Stimulated activated CD8-positive, alpha-beta memory T cell treated with anti-CD3 and anti-CD28 coated beads, Interleukin-4, amount 100 ng/mL, for 24 hours (primary cell): ENCODE measurements at places on chromosomes 6 and 20.

GRCh38 chr6:37188962-37189510 is 19.1 kb downstream of the PIM1 start:
- no peak for DNase-seq

- no peak for DNase-seq
Observed at GRCh38 chr20:57252559-57253162, 13.8 kb downstream of the BMP7 start.

- DNase-seq = no peak
Observed at GRCh38 chr6:84526631-84527030, 237.8 kb downstream of the TBX18 start.

DNA sequence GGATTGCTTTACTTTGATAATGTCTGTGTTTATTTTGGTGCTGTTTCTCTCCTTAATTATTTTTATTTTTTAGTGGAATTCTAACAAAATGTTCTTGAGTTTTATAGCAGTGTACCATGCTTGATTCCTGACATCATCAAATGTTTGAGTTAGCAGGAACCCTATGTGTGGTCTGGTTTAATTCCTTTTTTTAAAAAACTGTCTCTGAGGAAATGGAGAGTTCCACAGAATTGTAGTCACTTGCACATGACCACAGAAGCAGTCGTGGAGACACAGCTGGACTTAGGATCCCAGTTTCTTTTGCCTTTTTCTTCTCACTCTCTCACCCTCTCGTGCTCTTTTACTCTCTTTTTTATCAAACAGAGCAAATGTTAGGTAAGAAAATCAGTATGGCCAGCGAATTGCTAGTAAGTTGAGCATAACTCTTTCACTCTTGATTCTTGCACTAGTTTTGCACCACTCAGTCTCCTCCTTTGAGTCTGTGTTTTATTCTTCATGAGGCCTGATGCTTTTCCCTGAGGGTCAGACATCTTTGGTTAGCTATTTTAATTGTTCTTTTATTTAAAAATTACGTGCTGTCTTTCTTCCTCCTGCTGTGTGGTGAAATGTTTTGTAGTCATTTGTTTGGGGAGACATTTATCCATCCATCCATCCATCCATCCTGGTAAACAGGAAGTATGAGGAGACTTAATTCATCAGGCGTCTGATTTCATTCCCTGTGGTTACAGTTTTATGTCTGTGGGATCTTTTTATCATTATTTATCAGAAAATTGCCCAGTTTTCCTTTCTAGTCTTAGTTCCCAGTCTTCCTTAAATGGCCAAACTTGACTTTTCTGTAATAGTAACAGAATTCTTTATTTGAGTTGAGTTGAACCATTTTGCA is 83.0 kb downstream of the SCAF8 start:
- DNase-seq = no peak

DNA sequence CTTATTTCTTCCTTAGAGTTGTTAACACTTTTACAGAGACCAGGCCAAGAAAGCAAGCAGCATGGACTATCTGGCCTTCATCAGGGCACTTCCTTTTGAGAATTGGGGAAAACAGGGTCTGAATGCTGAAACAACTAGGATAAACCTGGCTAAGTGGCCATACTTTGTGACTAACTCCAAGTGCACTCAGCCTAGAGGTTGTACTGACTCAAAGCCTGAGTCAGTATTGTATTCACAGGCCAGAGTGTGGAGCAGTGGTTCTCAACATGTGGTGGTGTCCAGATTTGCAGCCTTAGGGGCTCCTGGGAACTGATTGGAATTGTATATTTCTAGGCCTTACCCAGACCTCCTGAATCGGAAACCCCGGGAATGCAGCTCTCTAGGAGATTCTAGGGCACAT is 20.1 kb downstream of the SEC23B start:
- DNase-seq = no peak

DNA sequence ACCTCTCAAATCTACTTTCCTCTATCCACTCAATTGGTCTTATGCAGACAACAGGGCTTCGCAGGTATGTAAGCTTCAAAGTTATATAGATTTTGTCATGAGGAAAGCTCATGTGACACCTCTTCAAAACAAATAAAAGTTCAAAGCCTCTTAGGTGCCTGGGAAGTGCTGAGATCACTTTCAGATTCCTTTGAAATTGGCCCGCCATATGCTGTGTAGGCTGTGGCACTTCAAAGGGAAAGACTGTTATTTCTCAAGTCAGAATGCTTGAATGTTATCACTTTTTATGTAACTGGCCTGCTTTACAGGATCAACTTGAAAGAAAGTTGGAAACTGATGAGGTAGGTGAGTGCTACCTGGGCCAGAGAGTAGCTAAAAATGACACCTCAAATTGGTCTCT is 67.1 kb upstream of the GFRAL start:
- no peak for DNase-seq

DNA sequence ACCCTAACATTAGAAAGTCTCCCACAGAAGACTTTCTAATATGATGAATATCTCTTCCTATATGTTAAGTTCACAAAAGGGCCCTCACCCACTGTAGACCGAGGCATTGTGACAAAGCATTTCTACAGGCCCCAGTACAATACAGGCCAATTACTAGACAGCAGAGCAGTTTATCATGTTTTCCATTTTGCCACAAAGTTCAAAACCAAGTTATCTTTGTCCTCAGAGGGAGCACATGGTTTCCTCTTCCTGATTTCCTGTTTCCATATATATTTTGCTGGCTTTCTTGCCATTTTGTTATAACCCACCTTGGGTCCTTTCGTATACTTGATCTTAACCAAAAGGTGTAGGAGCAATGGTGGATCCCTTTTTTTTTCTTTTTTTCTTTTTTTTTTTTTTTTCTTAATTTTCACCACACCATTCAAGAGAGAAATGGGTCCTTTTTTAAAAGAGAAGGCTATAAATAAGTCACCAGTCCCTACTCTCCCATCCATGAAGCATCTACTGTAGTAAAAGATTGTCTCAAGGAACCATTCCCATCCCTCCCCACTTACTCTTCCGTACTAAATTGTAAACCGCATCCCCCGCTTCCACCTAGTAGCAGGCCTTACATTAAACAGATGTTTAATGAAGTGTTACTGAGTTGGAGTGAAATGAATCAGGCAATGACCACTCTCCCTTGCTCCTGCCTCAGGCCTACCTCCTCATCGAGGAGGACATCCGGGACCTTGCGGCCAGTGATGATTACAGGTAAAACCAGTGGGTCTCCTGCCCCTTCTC is 2.1 kb upstream of the UBE2C start:
- DNase-seq = no peak

DNA sequence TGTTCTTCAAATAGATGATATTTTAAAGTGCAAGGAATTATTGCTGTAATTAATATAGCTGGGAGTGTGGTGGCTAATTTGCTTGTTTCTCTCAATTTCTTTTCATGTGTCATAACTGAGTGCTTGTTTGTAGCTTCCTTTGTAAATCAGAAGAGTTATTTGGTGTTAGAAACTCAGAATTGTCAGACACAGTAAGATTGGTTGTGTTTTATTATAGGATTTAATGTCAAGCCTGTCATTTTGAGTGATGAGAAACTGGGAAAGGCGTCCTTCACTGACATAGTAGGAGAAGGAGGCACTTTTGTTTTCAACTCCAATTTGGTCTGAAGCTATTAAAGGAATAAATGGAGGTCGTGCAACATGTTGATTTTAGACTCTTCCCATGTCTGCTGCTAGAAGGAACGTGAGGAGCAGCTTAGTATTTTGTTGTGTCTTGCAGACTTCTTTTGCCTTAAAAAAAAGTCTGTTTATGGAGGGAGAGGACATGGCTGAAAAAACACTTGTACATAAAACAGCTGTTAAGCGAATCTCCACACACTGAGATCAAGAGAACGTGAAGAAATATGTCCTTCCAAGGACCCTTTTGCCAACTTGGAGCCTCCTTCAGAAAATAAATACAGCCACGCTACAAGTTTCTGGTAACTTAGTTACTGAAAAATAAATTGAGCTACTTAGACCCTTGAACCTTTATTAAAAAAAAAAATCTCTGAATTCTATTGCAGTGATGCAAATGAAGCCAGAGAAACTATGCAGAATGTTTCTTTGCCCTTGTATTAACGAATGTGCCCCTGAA is 59.5 kb downstream of the BMP6 start:
- DNase-seq = no peak

- DNase-seq = no peak
Observed at GRCh38 chr6:13251242-13251641, 77.1 kb downstream of the TBC1D7 start.

DNA sequence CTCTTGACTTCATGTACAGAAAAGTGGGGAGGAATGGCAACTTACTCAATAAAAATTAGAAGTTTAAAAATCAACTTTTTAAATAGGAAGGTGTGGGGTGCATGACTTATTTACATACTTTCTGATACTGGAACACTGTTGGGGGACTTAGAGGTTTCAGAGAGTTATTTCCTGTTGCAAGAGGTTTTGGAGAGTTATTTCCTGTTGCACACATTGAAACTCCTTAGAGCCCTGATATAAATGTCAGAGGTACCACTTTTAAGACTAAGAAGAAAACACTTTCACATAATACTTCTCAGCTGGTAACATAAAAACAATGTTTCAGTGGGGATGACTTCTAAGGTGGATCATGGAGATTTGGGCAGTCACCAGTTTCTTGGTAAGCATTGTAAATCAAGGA is 579.9 kb downstream of the MMUT start:
- DNase-seq = no peak

GRCh38 chr20:32751702-32752457 is 8.6 kb upstream of the COMMD7 start:
- DNase-seq = no peak

DNA sequence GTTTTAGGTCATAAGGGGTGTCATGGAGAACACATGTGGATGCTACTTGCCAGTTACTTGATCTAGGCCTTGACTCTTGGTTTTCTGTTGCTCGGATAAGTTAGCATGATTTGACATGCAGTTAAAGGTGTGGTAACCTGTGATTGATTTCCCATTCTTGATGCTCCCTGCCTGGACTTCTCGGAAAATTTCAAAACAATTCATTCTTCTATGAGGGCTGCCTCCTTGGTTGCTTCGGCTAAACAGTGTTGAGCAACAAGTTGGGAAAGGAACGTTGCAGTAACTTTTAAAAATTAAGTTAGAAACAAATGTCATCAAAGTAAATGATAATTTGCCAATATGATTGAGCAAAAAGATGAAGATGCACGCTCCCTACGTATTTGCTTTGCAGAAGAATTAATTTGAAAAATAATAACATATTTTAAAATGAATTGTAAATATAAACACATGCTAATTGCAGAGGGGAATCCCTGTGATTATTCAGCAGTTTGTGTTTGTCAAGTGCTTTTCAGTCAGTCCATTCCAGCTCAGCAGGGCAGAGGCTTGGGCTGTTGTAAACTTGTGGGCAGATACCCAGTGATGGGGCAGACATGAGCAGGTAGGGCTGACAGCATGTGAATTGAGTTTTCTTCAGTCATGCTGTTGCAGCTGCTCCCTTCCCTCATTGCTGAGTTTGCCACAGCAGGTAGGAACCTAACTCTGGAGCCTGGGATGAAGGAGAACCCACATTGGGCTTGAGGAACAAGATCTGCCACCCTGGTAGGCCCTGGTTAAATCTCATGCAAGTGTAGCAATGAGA is 110.2 kb downstream of the ESR1 start:
- no peak for DNase-seq

DNA sequence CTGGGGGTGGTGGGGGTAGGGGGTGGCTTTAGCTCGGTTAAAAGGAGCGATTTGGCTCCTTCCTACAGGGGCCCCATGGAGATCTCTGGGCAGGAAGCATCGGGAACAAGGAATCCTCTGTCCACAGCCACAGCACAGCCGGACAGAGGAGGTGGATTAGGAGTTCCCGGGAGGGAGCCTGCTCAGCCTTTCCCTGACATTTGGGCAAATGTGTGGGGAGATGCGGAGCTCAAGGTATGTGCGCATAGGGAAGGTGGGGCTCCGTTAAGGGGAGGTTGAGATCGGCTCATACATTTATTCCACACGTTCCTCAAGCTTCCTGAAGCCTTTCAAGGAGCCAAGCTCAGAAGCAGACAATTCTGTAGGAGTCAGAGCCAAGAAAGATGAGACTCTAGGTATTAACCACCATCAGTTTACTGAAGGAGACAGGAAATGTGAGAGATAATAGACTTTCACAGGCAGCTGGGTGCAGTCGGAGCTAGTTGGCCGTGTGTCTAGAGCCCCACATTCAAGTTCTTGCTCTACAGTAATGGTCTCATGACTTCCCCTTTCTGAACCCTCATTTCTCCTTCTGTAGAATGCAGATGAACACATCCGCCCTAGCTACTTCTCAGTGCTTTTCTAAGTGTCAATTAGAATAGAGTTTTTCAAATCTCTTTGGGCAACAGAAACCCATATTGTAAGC is 40.8 kb upstream of the EPB41L1 start:
- DNase-seq = no peak

DNA sequence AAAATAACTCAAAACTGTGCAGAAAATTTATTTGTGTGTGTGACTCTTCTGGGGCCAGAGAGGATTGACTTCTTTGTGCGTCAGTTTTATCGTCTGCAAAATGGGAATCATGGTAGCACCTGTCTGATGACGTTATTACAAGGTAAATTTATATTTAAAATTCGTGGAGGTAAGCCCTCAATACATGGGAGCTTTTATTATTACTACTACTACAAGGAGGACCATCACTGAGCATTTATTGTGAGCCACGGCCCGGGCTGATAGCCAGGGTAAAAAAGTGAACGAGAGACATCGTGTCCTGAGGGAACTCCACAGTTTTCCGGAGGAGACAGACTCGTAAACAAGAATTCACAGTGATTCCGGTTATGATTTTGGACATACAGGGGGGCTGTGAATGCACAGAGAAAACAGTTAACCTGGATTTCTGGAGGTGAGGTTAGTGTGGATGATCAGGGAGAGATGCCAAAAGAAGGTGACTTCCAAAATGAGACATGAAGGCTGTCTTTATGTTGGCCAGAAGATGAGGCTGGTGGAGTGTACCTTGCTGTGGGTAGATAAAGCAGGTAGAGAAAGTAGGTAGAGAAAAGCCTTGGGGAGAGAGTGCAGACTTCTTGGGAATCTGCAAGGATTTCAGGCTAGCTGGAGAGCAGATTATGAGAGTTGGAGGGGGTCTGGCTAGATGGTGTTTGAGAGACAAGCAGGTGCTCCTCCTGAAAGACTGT is 10.6 kb upstream of the SERINC3 start:
- DNase-seq = no peak

- no peak for DNase-seq
Observed at GRCh38 chr20:59824711-59825562, 108.5 kb downstream of the SYCP2 start.

DNA sequence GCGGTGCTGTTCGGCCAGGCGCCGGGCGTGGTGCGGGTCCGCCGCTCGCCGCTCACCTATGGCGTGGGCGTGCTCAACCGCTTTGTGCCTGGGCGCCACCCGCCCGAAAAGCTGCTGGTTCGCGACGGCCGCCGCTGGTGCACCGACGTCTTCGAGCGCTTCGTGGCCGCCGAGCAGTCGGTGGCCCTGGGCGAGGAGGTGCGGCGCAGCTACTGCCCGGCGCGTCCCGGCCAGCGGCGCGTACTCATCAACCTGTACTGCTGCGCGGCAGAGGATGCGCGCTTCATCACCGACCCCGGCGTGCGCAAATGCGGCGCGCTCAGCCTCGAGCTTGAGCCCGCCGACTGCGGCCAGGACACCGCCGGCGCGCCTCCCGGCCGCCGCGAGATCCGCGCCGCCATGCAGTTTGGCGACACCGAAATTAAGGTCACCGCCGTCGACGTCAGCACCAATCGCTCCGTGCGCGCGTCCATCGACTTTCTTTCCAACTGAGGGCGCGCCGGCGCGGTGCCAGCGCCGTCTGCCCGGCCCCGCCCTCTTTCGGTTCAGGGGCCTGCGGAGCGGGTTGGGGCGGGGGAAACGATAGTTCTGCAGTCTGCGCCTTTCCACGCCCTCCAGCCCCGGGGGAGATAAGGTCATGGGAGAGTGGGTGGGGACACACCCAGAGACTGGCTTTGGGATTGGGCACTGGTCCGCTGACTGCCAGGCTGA is 15.7 kb downstream of the ADISSP start:
- DNase-seq = peak; percentile 35

GRCh38 chr6:34511915-34512737 is 44.0 kb downstream of the SPDEF start:
- no peak for DNase-seq
